Progenitor cell of endocrine pancreas (in vitro differentiated cells): ENCODE measurements at places on chromosomes 12 and 14.

DNA sequence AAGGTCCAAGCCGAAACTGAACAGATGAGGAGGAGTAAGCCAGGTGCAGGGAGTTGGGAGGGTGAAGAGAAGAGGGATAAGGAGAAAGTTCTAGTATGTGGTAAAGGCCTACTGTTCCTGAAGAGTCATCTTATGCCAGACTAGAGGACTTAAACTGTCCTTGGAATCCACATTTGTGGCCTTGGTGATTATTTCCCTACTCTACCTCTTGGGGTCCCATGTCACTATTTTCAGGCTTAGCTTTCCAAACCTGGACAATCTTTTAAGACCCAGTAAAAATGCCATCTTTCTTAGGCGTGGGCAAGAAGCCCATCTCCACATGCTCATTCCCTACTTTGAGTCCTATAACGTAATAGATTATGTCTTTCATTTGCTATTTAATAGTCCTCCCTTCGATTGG, 40.1 kb upstream of the CRY1 start:
- no peak for DNase-seq

- no peak for DNase-seq
Observed at GRCh38 chr12:2332236-2332635, 279.4 kb downstream of the CACNA1C start.

DNA sequence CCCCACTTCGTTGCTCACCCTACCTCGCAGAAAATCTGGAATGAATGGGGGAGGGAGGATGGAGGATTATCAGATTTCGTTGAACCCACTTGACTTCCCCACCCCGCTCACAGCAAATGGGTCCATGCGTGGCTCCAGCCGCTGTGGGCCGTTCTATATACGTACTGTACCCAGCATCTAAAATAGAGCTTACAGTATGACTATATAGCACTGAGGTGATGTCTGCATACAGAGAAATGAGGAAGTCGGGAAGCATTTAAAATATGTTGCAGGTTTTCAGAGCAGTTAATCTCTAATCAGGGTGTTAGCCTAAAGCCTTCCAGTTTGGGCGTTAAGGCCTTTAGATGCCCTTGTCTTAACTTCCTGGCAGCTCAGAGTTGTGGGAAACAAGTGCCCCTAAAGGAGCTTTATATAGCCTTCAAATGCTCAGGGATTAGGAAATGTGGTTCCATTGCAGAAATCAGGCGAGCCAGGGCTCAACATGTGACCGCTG, 1.4 kb downstream of the BICDL1 start:
- no peak for DNase-seq

DNA sequence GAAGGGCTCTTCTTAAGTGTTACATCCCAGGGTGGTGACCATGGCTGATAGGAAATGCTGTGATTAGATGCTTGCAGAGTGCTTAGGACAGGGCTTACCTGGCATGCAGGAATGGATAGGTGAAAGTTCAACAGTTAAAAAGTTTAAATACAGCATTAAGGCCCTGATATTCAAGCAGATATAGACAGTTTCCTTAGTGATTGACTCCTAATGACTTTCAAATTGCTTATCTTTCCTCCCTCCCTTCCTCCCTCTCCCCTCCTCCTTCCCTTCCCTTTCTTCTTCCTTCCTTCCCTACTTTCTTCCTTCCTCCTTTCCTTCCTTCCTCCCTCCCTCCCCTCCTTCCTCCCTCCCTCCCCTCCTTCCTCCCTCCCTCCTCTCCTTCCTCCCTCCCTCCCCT, 244.6 kb upstream of the NOS1 start:
- DNase-seq, result no peak

GRCh38 chr12:118325081-118325480, 47.6 kb downstream of the TAOK3 start:
- DNase-seq, result no peak
